Stimulated activated CD4-positive, alpha-beta T cell treated with anti-CD3 and anti-CD28 coated beads, Interleukin-2, amount 100 ng/mL, for 48 hours (primary cell): ENCODE measurements at places on chromosomes 3 and 15.

DNA sequence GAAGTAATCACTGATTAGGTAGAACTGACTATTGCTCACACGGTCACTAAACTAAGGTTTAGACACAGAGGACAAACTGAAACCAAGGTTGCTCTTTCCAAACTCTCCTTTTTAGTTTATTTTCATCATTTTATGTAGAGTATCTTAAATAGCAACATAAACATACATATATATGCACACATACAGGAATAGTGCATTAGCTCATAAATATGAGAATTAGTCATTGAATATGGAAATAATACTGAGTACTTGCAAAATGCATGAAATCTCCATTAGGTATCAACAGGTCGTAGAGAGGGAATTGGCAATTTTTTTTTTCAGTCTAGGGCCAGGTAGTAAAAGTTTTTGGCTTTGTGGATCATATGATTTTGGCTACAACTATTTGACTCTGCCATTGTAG lies 557.1 kb downstream of the NLGN1 start:
- DNase-seq: no peak

GRCh38 chr15:76208786-76209424 lies 102.4 kb downstream of the ETFA start:
- no peak for DNase-seq

GRCh38 chr15:45139770-45140169 lies 10.0 kb downstream of the DUOX1 start:
- no peak for DNase-seq

- no peak for DNase-seq
Measured at GRCh38 chr15:76071806-76072205, 12.0 kb downstream of the TMEM266 start.
